Endothelial cell (in vitro differentiated cells): ENCODE measurements at places on chromosomes 16 and 17.

GRCh38 chr17:39814497-39814896, 49.6 kb downstream of the IKZF3 start:
- no peaks in the 10 kb centered on the region for H3K36me3 ChIP-seq
- no peaks in the 10 kb centered on the region for H3K27me3 ChIP-seq
- no peak overlapping the region for H3K27ac ChIP-seq
- no peaks in the 10 kb centered on the region for H3K4me1 ChIP-seq
- H3K4me3 ChIP-seq: no peak overlapping the region

- no peaks in the 10 kb centered on the region for H3K36me3 ChIP-seq
- no peaks in the 10 kb centered on the region for H3K4me1 ChIP-seq
- no peak for DNase-seq
- H3K27ac ChIP-seq: no peak overlapping the region
Measured at GRCh38 chr16:50635505-50636392, 45.4 kb downstream of the SNX20 start.

DNA sequence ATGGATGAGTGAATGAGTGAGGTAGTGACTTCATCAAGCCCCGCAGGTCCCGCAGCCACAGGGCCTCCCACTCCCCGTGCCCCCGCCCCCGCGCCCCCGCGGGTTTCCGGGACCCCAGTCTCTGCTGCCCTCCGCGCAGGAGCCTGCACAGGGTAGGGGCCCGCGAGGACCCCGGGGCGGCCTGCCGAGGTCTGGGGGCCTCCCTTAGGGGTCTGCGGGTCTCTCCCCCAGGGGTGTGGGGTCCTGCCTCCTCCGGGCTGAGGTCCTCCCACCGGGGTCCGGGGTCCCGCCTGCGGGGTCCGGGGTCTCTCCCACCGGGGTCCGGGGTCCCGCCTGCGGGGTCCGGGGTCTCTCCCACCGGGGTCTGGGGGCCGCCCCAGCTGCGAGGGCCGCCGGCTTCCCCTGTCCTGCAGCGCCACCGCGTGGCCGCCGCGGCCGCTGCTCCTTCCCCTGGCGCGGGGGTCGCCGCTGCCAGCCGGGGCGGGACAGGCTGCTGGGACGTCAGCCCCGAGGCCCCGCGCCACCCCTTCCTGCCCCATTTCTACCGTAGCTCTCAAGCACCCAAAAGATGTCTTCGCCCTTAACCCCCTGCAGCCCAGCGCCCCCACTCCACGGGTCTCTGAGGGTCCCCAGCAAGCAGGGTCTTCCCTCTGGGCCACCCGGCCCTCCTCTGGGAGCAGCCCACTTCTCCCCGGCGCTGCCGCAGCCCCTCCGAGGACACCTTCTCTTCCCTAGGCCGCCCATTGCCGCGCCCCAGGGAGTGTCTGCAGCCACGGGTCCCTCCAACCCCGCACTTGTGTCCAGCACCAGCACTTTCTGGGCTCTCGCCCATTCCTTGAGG, 10.4 kb upstream of the CHMP6 start:
- H3K4me1 ChIP-seq: peaks cover 5% of the 10 kb centered on the region
- peak overlapping the region; percentile 70 for H3K4me3 ChIP-seq
- peaks cover 3% of the 10 kb centered on the region for H3K27me3 ChIP-seq
- no peaks in the 10 kb centered on the region for H3K36me3 ChIP-seq

GRCh38 chr16:84178146-84178765, 8.6 kb downstream of the TAF1C start:
- no peak for DNase-seq
- peaks cover 4% of the 10 kb centered on the region for H3K27me3 ChIP-seq

GRCh38 chr17:4920351-4921048, 11.6 kb upstream of the GP1BA start:
- no peak overlapping the region for H3K27ac ChIP-seq
- no peaks in the 10 kb centered on the region for H3K4me1 ChIP-seq
- no peak for DNase-seq
- H3K36me3 ChIP-seq: no peaks in the 10 kb centered on the region

- H3K4me1 ChIP-seq: no peaks in the 10 kb centered on the region
- H3K36me3 ChIP-seq: peaks cover 3% of the 10 kb centered on the region
- no peak overlapping the region for H3K27ac ChIP-seq
- no peak for DNase-seq
- no peaks in the 10 kb centered on the region for H3K27me3 ChIP-seq
Measured at GRCh38 chr16:17817260-17817659, 346.5 kb upstream of the XYLT1 start.

- no peaks in the 10 kb centered on the region for H3K4me1 ChIP-seq
- DNase-seq: no peak
Measured at GRCh38 chr17:83019376-83019775, 60.0 kb upstream of the METRNL start.

- peaks cover 25% of the 10 kb centered on the region for H3K4me1 ChIP-seq
- no peak overlapping the region for H3K4me3 ChIP-seq
- no peaks in the 10 kb centered on the region for H3K27me3 ChIP-seq
- no peak overlapping the region for H3K27ac ChIP-seq
- DNase-seq: no peak
Measured at GRCh38 chr17:37088913-37089312, 140.2 kb downstream of the AATF start.

DNA sequence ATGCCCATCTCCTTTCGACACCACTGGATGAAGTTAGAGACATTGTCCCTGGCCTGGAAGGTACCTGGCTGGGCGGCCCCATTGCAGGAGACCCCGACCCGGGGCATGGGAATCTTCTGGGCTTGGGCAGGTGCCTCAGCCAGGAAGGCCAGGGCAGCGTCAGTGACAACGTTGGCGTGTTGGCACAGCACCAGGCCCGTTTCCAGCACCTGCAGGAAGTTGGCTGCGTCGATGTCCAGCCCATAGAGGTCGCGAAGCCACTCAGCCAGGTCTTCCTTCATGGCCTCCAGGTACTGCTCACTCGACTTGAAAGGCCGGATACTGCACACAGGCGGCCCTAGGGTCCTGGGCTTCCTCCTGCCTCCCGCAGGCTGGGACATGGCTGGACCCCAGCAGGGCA, 568 bp downstream of the GAS2L2 start:
- H3K4me3 ChIP-seq: no peak overlapping the region
- no peaks in the 10 kb centered on the region for H3K36me3 ChIP-seq
- H3K27ac ChIP-seq: no peak overlapping the region
- peaks cover 4% of the 10 kb centered on the region for H3K4me1 ChIP-seq

DNA sequence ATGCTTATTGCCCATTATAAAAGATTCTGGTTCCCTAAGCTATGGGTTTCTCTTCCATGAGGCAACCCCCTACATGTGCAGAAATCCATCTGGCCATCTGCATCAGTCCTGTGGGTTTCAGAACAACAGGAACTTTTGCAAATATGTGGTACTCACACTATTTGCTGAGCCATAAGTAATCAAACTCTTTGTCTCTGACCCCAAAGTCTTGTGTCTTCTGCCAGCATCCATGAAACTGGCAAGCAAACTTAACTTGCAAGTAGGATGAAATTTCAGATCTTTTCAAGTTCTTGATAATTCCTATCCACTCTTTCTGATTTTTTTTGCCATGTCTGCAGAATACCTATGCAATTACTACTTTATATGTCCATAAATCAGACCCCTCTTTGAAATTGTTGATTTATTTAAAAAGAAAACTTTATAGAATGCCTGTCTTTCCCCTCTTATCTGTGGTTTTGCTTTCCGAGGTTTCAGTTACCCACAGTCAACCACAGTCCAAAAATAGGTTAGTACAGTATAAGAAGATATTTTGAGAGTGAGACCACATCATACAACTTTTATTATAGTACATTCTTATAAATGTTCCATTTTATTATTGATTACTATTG, 158.4 kb upstream of the IRX3 start:
- no peaks in the 10 kb centered on the region for H3K36me3 ChIP-seq
- no peak for DNase-seq

DNA sequence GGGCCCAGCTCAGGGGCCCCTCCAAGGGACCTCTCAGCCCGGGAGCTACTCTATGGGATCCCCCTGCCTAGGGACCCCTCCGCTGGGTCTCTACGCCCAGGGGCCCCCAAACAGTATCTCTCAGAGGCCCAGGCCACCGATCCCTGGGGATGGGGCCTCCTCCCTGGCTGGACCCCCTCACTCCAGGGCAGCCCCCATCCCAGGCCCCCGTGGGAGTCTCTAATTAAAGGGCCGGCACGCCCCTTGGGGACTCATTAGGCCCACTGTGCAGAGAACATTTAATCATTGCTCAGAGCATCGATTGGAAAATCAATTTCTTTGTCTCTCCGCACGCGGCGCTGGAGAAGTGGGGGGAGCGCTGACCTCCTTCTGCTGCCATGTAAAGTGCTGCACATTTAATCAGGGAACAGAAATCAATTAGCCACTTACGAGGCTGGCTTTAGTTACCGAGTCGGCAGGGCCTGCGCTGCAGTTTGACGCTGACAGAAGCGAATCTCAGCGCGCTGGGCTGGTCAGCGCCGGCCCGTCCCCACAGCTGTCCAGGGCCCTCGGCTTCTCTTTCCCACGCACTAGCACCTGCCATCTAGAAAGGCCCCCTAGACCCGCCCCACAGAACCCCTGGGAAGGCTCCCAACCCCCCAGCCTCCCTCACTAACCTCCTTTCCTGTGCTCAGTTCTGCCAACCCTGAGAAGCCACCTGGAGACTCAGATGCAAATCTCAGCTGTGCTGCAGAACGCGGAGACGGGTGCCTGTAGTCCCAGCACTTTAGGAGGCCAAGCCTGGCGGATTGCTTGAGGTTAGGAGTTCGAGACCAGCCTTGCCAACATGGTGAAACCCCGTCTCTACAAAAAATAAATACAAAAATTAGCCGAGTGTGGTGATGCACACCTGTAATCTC, 20.2 kb upstream of the C1QL1 start:
- no peak for DNase-seq
- H3K27ac ChIP-seq: no peak overlapping the region
- H3K4me1 ChIP-seq: peaks cover 5% of the 10 kb centered on the region
- peaks cover 4% of the 10 kb centered on the region for H3K27me3 ChIP-seq
- H3K36me3 ChIP-seq: no peaks in the 10 kb centered on the region

GRCh38 chr17:56982312-56982711, 4.4 kb downstream of the SCPEP1 start:
- H3K27ac ChIP-seq: no peak overlapping the region
- no peak overlapping the region for H3K4me3 ChIP-seq
- peaks cover 24% of the 10 kb centered on the region for H3K4me1 ChIP-seq

- H3K4me3 ChIP-seq: no peak overlapping the region
- no peak overlapping the region for H3K27ac ChIP-seq
- peaks cover 51% of the 10 kb centered on the region for H3K36me3 ChIP-seq
- peaks cover 2% of the 10 kb centered on the region for H3K27me3 ChIP-seq
Measured at GRCh38 chr17:68522266-68522665, 10.0 kb downstream of the PRKAR1A start.

GRCh38 chr17:66406701-66407644, 104.6 kb downstream of the PRKCA start:
- peaks cover 12% of the 10 kb centered on the region for H3K4me1 ChIP-seq
- no peaks in the 10 kb centered on the region for H3K36me3 ChIP-seq
- H3K27me3 ChIP-seq: no peaks in the 10 kb centered on the region
- no peak overlapping the region for H3K27ac ChIP-seq
- DNase-seq: no peak
- H3K4me3 ChIP-seq: no peak overlapping the region

- no peak for DNase-seq
- no peak overlapping the region for H3K27ac ChIP-seq
- H3K27me3 ChIP-seq: peaks cover 3% of the 10 kb centered on the region
- H3K36me3 ChIP-seq: no peaks in the 10 kb centered on the region
- H3K4me3 ChIP-seq: no peak overlapping the region
- peaks cover 5% of the 10 kb centered on the region for H3K4me1 ChIP-seq
Measured at GRCh38 chr17:45663772-45664171, 120.3 kb upstream of the CRHR1 start.

DNA sequence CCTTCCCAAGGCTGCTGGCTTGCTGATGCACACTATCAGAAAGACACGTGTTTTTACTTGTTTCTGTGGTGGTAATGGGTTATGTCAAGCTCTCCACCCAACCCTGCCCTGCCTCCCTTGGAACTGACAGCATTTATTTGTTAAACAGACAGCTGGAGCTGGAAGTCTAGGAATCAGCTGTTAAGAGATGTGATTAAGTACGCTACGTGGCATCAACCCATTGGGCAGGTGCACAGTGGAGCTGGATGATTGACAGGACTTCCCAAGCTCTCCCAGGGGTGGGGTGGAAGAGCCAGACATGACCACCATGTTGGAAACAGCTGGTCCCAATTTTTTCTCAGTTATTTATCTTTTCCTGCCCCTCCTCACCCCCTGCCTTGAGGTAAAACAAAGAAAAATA, 49.4 kb downstream of the ADAMTS18 start:
- no peak overlapping the region for H3K4me3 ChIP-seq
- H3K36me3 ChIP-seq: no peaks in the 10 kb centered on the region
- H3K27me3 ChIP-seq: no peaks in the 10 kb centered on the region
- DNase-seq: no peak
- H3K4me1 ChIP-seq: no peaks in the 10 kb centered on the region
- no peak overlapping the region for H3K27ac ChIP-seq

DNA sequence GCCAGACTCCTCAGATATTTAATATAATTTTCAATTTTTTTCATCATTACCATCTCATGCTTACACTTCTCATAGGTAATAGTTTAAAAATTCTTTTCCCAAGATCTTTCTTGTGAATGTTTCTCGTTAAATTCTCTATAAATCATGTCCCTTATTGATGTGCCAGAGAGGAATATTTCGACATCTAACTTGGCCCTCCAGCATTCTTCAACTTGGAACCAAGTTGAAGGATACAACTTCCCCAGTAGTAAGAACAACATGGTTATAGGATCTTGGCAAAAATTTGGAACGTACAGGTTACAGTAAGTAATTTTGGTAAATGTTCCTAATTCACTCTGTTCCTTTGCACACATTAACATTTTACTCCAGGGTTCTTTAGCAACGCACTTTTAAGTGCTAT, 731.8 kb downstream of the CDH11 start:
- no peak overlapping the region for H3K27ac ChIP-seq
- H3K4me3 ChIP-seq: no peak overlapping the region
- H3K4me1 ChIP-seq: no peaks in the 10 kb centered on the region
- no peak for DNase-seq
- no peaks in the 10 kb centered on the region for H3K27me3 ChIP-seq
- H3K36me3 ChIP-seq: no peaks in the 10 kb centered on the region

- H3K27me3 ChIP-seq: peaks cover 15% of the 10 kb centered on the region
- H3K4me3 ChIP-seq: no peak overlapping the region
- no peaks in the 10 kb centered on the region for H3K36me3 ChIP-seq
- H3K27ac ChIP-seq: no peak overlapping the region
Measured at GRCh38 chr16:85289760-85290625, 177.7 kb upstream of the CIBAR2 start.

DNA sequence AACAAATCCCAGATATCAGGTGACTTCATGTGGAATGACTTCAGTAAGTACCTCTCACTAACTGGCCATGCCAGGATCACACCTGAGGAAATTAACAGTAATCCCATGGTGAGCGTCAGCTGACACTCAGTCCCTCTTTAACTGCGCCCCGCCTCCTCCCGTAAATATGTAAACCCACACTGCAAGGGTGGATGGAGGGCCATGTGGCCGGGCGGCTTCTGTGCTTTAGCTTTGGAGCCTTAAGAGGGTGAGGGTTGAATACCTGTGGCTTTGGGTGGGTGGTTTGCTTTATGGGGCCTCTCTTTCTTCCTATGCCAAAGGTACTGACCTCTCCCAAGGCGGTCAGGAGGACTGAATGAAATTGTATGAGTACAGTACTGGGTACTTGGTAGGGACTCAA, 141.7 kb downstream of the MRM1 start:
- H3K27me3 ChIP-seq: peaks cover 5% of the 10 kb centered on the region
- H3K27ac ChIP-seq: no peak overlapping the region
- H3K4me3 ChIP-seq: no peak overlapping the region
- no peak for DNase-seq
